ENCODE measurements at places on chromosomes 2 and 18. TPM values are rescaled to one million over a fixed set of nuclear protein-coding genes. Genes with fewer than 3 reads are reported as not detected.

DNA sequence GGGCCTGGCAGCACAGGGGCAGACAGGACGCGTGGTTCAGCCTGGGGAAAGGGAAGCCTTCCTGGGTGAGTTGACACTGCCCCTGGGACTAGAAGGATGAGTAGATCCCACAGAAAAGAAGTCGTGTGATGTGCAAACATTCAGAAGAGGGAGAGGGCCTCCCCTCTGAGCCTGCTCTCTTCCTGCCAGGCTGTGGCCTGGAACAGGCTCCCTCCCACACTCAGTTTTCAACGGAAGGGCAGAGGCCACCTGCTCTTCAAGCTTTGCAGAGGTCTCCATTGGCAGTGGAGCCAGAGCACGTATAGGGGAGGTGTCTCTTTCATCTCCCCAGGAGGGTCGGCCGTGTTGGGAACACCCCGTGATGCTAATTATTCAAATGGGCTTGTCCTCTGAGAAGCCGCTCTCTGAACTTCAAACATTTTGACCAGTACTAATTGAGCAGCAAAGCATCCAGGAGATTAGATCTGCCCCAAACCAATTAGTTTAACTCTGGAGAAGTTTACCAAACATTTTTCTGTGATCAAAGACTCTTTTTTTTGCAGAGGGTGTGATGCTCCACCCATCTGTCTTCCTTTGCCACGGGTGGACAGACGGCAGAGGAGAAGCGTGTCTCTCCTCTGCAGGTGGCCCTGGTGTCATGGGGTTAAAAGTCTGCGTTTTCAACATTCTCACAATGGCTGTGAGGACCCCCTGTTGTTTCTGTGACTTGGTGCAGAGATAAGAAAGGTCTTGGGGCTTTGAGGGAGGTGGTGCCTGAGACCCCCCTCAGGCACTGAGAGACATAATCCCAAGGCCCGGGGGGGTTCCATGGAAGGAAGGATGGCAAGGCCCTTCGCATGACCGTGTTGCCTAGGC, 29.5 kb upstream of the ODC1 start:
- peak; percentile 64 for DNase-seq

GRCh38 chr18:79318142-79318673, 77.5 kb upstream of the NFATC1 start:
- DNase-seq, result no peak

GRCh38 chr18:54436501-54436900, 78.8 kb downstream of the C18orf54 start:
- no peak for DNase-seq

GRCh38 chr18:38322206-38322605, 756.6 kb upstream of the CELF4 start:
- DNase-seq, result no peak

GRCh38 chr18:72342933-72343332, 201.2 kb downstream of the CBLN2 start:
- no peak for DNase-seq

DNA sequence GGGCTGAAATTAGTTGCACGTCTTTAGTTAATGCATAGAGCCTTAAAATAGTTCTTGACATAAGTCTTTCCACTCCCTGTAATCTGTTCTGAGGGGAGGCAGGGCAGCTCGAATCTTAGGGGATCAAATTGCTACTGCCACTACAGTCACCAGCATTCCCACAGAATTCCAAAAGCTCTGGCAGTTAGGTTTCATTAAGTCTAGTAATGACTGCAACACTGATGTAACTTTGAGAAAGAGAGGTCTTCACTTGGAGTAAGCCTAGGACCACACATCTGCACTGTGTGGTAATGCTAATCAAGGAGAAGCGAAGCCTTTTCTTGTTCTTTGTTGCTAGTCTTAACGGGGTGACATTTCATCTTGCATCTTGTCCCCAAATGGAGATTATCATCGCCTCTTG, 19.3 kb upstream of the NCK2 start:
- no peak for DNase-seq

DNA sequence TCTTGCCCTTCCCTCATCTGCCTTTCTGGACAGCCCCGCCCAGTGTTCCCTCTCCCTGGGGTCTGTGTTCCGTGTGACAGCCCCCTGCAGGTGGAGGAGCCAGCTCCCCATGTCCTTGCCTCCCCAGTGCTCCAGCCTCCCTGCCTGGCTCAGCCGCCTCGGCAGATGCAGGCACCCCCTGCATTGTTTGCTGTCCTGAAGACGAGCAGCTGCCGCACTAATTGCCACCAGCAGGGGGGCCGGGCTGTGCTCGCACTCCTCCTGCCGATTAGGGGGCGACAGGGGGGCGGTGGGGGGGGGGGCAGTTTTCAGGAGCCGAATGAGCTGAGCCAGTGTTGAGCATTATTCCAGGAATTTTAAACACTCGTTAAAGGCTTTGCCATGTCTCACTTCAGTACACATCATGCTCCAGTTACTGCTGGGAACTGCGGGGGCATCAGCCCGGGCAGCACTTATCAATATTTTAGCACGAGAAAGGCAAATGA, 23.3 kb downstream of the SIX3 start:
- DNase-seq, result no peak

DNA sequence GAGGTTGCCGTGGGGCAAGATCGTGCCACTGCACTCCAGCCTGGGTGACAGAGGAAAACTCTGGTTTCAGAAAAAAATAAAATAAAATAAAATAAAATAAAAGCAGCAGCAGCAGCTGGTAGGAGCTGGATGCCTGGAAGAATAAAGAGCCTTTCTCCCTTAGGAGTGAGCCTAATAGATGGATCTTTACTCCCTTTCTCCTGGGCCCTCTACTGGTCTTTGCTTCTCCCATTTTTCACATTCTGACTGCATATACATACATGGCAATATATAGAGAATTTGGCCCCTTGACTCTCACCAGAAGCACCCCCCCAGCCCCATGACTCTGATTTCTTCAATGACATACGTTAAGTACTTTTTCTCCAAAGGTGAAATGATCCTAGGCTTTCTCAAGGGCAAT, 9.8 kb upstream of the MALT1 start:
- DNase-seq, result no peak

DNA sequence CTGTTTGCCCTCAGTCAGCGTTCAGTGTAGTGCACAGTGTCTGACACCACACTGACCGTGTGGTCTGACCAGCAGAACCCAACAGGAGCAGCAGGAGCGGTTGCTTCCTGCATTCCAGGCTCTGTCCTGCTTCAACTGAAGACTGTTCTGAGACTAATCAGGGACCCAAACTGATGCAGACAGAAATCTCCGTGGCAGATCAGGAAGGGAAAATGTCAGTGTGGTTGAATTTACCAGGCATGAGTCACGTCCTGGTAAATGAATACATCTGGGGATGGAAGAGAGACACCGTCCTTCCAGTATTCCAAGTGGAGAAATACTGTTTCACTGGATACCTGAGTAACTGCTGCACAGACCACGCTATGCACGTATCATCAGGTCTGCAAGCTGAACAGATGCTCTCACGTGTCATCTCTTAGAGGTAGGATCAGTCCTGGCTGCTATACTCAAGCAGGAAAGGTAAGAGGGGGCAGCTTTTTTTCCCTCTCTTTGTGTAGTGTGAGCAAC, 223.6 kb upstream of the EPAS1 start:
- DNase-seq, result no peak

- no peak for DNase-seq
Measured at GRCh38 chr18:22021701-22022100, 147.7 kb upstream of the GATA6 start.

DNA sequence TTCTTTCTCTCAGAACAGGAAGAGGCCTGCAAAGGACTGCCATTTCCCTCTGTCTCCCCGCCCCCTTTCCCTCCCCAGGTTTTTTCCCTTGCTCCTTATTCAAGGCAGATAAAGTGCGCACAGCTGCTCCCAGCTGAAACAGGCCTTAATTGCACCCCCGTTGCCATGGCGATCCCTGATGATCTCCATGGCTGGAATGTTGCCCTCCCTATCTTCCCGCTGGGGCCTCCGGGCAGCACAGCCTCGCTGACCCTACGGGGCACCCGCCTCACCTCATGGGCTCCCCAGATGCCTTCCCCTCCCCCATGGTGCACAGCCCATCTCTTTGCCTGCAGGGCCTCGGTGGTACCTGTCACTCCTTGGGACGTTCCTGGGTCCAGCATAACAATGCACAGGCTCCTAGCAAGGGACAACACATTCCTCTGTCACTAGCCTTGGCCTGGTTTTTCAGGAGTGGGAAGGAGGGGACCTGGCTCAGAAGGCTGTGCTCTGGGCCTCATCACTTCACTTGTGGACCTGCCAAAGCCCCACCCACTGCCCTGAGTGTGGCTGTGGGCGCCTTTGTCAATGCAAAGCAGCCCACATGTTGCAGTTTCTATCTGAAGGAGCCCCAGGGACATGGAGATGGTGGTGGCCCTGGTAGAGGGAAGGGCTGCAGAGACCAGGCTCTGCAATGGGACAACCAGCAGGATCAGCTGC, 115.0 kb downstream of the CELF4 start:
- DNase-seq, result peak; percentile 81

DNA sequence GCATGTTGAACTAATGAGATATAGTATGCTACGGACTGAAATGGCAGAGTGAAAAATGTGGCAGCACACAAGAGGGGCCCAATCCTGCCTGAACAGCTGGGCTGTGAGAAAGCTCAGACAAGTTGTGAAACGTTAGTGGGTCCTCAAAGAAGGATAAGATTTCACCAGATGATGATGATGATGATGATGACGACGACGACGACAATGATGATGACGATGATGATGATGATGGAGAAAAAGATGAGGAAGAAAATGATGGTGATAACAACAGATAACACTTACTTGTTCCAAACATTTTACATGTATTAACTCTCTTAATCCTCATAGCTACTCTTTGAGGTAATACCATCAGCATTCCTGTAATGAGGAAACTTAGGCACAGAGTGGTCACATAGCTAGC, 94.2 kb downstream of the WDPCP start:
- DNase-seq, result no peak

DNA sequence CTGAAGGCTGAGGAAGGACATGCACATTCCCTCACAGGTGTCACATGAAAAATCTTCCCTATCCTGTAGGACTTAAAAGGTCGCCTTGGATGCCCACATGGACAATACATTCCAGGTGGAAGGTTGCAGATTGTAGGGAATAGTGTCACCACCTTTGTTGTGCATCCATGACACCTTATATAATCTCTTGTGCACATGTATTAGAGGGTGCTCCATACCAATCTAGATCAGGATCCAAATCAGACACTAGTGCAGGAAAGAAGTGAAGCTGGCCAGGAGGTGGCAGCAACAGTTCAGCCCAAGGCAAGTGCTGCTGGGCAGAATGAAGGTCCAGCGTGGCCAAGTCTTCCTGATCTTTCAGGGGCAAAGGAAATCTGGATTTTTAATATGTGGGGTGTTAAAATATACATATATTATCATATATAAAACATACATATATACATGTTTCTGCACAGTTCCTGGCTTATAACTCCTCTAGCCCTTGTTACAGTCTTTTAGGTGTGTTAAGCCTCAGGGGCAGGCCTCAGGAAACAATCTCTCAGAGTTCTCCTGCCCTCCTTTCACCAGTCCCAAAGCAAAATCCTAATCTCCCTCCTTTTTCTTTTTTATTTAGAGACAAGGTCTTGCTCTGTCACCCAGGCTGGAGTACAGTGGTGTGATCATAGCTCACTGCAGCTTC, 16.6 kb downstream of the NIF3L1 start:
- DNase-seq, result peak; percentile 40

DNA sequence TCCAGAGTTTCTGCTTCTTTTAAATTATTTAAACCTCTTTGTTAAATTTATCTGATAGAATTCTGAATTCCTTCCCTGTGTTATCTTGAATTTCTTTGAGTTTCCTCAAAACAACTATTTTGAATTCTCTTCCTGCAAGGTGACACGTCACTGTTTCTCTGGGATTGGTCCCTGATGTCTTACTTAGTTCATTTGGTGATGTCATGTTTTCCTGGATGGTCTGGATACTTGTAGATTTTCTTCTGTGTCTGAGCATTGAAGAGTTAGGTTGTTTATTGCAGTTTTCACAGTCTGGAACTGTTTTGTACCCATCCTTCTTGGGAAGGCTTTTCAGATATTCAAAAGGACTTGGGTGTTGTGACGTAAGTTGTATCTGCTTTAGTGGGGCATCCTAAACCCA, 172.3 kb upstream of the KCNJ3 start:
- DNase-seq, result no peak

DNA sequence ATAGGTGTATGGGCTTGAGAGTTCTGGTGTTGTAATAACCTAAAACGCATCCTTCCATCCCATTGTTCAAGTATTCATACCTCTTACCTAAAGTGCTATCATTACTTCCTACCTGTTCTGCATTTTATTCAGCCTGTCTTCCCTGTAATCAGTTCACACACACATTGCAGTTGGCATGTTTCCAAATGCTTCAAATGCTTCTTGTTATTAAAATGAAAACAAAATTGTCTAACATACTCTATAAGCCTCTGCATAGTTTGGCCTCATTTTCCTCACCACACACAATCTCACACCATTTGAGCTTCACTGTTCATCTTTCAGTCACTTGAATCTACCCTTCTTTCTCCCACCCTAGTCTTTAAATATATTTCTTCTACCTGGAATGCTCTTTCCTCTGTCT, 1178.2 kb upstream of the NRXN1 start:
- DNase-seq, result no peak

GRCh38 chr2:232412986-232413385, 6.3 kb downstream of the ALPG start:
- DNase-seq, result no peak

GRCh38 chr2:69863298-69863697, 30.5 kb upstream of the SNRNP27 start:
- no peak for DNase-seq

- no peak for DNase-seq
Measured at GRCh38 chr2:234204480-234204879, 154.0 kb downstream of the SPP2 start.

- no peak for DNase-seq
Measured at GRCh38 chr2:169716938-169717690, 16.5 kb upstream of the KLHL23 start.

DNA sequence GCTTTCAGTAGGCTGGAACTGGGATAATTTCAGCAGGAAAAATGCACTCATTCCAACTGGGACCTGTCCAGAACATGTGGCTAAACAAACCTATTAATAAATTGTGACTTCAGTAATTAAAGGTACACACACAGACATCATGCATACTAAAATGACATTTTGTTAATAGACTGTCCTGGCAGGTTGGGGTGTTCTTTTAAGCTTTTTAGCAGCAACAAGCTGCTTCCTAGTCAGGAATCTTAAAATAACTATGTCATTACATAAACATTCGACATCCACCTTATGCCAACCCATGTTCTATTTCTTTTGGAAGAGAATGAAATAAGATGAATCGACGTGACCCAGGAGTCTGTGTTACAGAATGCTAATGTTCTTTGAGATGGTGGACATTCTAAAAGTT, 435.7 kb downstream of the TXNL1 start:
- DNase-seq, result no peak

- DNase-seq, result no peak
Measured at GRCh38 chr2:173387079-173387478, 32.4 kb downstream of the CDCA7 start.

- no peak for DNase-seq
Measured at GRCh38 chr18:47898055-47898454, 32.4 kb downstream of the SMAD2 start.

Gene PARD3B
- polyA plus RNA-seq, result 37.4 TPM

Gene XRCC5
- polyA plus RNA-seq, result 368 TPM

Gene EVX2
- polyA plus RNA-seq, result not detected

Gene TUBA4B
- polyA plus RNA-seq, result 0.75 TPM

Gene ARHGAP15
- polyA plus RNA-seq, result 3.7 TPM

Gene C18orf54
- 15.8 TPM for polyA plus RNA-seq

Gene PID1
- polyA plus RNA-seq, result 5.4 TPM
